Activated CD4-positive, alpha-beta T cell treated with anti-CD3 and anti-CD28 coated beads, Interleukin-2, amount 10 ng/mL, durations not matched to agents 24 days and 14 days (primary cell): ENCODE measurements at places on chromosomes 5 and 9. TPM values are rescaled to one million over a fixed set of nuclear protein-coding genes. Genes with fewer than 3 reads are reported as not detected.

DNA sequence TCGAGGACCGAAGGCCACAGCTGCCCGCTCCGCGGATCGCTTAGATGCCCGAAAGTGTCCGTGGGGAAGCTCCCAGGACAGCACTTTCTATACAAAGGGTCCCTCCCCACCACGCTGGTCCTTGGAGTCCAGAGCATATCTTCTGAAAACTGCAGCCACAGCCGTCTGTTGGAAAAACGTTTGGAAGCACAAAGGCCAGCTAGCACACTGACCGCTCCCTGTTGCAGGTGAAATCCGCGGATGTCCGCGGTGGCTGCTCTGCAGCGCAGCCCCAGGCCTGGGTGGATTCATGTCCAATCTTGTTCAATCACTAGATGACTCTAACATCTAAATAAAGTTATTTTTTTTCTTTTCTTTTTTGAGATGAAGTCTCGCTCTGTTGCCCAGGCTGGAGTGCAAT, 32.8 kb upstream of the FANCC start:
- DNase-seq, result no peak

- no peak for DNase-seq
Observed at GRCh38 chr5:65695896-65696295, 26.0 kb downstream of the SGTB start.

DNA sequence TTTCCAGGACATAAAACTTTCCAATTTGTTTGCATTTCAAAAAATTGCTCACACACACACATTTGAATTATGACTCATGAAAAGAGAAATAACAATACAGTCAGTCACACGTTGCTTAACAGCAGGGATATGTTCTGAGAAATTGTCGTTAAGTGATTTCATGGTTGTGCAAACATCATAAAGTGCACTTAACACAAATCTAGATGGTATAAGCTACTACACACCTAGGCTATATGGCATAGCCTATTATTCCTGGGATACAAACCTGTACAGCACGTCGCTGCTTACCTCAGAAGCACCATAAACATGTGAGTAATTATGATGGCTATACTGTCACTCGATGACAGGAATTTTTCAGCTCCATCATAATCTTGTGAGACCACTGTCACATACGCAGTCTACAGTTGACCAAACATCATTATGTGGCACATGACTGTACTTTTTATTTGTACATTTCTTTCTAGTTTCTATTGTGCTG, 378.2 kb downstream of the ACTL7B start:
- no peak for DNase-seq

- no peak for DNase-seq
Observed at GRCh38 chr5:9335269-9335668, 210.6 kb downstream of the SEMA5A start.

PCDHGA3 gene
- total RNA-seq, result 0.14 and 0.19 TPM in 2 replicates
